Cortex of kidney (tissue), 1 donor: ENCODE measurements at places on chromosomes 4 and X.

DNA sequence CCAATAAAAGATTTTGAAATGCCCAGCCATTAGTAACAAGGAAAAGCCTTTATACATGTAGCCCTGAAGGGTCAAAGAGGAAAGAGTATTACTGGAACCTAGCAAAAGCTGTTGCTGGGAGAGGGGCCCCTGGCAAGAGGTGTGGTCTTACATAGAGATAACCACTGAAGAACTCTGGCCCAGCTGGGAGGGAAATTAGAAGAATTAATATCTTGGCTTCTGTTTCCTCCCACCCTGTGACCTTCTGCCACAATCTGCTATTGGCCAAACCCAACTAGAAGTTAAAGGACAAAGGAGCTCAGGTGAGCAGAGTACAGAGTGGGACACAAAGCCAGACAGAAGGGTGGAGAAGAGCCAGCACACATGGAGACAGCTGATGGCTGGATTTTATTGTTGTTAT is 39.3 kb upstream of the CCNG2 start:
- no peak for DNase-seq

GRCh38 chr4:2535376-2536192 is 863 bp upstream of the FAM193A start:
- no peak for DNase-seq

- no peak for DNase-seq
Observed at GRCh38 chr4:81799371-81799770, 327.7 kb upstream of the RASGEF1B start.

- no peak for DNase-seq
Observed at GRCh38 chr4:149972407-149972806, 105.8 kb upstream of the DCLK2 start.

- DNase-seq, result no peak
Observed at GRCh38 chr4:55947912-55948725, 626 bp upstream of the CEP135 start.

GRCh38 chr4:132614682-132615081 is 534.4 kb upstream of the PCDH10 start:
- DNase-seq, result no peak

DNA sequence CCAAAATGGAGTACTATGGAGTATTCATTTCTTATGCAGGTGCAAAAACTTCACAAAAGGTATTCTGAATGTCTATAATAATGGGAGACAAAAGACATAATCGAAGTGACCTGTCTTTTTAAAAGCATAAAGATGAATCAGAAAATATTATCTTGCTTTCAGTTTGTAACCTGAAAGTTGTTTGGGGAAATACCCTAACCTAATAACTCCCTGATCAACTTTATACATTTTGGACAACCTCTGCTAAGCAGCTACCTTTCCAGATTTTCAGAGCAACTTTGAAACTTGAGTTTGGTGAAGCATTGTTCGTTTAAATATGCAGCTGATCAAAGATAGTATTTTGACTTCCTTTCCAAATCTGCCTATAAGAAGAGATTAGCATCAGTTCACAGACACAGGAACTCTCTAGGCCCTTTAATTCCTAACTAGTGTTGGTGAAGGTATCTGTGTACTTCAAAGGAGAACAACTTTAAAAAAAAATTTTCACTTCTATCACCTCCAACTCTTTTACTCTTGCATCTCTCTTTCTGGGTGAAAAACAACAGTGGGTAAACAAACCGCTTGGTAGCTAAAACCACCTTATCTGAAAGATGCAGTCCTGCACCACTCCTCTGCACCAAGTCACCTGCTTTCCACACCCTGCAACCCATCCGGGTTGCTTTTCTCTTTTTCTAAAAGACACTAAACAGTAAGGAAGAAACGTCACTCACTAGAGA is 26.5 kb downstream of the CD40LG start:
- no peak for DNase-seq
